Stimulated activated CD8-positive, alpha-beta memory T cell treated with anti-CD3 and anti-CD28 coated beads, Interleukin-15, amount 100 ng/mL, for 48 hours (primary cell): ENCODE measurements at places on chromosomes 16 and 17.

DNA sequence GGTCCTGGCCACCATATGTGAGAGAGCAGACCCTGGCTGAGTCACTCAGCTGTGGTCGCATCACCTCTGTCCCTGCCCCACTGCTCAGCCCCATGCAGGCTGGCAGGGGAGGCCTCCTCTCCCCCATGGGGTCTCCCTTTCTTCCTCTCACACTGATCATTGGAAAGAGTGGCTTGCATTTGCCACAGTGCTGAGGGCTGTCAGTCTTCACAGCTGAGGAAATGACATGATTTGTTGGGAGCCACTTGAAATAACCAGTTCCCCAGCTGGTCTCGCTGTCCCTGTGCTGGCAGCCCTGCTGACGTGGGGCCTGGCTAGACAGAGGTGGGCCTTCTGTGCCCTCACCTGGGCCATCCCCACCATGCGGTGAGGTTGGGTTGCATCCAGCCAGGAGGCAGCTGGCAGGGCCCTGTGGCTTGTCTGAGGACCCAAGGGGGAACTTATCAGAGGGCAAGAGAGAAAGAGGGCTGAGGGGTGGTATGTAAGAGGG lies 30.1 kb upstream of the MED9 start:
- DNase-seq = no peak

DNA sequence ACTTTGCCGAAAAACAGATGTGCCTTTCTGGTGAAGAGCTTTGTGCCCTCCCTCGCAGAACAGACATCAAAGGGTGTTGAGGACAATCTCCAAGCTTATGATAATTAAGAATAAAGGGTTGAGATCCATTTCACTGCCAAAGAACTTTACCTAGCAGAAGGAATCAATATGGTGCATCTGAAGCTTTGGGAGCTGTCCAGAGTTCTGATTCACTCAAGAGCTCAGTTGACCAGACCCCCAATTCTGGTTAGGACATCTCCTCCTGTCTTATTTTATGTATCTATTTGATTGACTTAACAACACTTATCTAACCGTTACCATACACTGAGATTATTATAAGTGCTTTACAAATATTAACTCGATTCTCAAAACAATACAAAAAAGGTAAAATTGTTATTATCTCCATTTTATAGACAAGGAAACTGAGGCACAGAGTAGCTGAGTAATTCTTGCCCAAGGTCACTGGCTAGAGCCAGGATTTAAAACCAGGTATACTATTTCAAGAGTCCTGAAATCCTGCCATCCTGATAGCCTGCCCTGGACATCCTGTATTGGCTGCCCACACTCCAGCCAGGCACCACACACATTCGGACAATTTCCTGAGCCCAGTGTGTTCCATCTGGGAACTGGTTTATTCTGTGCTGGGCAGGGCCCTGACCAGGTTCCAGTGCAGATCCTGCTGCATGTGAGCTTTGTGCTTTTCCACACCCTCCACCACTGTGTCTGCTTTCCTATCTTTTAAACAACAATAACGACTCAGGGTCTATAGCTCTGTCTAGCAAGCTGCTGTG lies 29.8 kb downstream of the PITPNM3 start:
- no peak for DNase-seq

DNA sequence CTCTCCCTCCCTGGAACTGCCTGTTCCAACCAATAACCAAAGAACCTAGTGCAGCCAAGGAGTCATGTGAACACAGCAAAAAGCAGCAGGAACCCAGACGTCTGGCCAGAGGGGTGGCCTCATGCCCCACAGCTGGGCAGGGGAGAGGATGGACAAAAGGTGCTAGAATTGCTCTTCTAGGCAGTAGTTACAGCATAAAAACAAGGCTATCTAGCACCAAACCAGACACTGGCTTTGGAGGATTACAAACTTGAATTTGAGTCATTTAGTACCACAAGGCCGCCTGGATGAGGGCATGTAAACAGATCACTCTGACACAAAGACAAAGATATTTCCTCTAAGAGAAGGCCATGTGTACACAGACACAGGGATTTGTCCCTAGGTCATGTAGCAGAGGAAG lies 423.3 kb upstream of the MAF start:
- DNase-seq = no peak

GRCh38 chr16:67530013-67530939 lies 1.6 kb downstream of the RIPOR1 start:
- DNase-seq = no peak

GRCh38 chr16:28923652-28924398 lies 1.2 kb downstream of the RABEP2 start:
- no peak for DNase-seq

GRCh38 chr16:15855704-15856003 lies 1.2 kb downstream of the MYH11 start:
- no peak for DNase-seq

DNA sequence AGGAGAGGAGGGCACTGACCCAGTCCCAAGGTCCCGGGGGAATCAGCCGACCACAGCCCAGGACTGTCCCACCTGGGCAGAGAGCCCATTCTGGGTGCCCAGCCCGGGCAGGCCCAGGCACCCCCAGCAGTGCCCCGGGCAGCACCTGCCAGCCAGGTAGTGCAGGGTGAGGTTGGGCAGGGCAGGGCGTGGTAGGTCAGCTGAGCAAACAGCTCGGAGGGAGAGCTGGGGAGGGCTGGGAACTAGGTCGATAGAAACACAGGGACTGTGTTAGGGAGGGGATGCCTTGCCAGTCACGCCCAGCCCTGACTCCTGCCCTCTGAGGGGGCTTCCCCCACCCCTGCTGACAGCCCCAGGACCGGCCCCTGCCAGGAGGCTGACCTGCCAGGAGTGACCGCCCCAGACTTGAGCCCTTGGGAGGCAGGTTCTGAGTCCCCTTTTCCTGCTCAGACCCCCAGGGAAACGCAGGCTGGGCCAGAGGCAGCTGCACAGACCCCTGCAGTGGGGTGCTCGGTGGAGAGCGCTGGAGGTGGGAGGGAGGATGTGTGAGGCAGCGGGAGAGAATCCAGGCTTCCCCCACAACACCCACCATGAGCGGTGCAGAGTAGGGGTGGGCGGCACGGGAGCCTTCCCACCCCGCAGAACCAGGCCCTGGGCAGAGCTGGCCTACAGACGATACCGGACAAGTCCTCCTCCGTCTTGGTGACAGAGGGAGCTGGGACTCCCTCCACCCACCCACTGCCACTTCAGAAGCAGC lies 4.7 kb downstream of the HS3ST6 start:
- DNase-seq = no peak

GRCh38 chr16:88549671-88550245 lies 20.4 kb upstream of the ZC3H18 start:
- DNase-seq = no peak

DNA sequence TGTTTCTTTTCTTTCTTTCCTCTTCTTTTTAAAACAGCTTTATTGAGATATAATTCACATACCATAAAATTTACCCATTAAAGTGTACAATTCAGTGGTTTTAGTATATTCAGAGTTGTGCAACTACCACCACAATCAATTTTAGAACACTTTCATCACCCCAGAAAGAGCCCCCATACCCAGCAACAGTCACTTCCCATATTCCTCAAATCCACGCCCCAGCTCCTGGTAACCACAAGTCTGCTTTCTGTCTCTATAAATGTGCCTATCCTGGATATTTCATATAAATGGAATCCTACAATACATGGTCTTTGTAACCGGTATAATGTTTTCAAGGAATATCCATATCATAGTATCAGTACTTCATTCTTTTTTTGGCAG lies 19.4 kb downstream of the RARA start:
- DNase-seq = no peak

DNA sequence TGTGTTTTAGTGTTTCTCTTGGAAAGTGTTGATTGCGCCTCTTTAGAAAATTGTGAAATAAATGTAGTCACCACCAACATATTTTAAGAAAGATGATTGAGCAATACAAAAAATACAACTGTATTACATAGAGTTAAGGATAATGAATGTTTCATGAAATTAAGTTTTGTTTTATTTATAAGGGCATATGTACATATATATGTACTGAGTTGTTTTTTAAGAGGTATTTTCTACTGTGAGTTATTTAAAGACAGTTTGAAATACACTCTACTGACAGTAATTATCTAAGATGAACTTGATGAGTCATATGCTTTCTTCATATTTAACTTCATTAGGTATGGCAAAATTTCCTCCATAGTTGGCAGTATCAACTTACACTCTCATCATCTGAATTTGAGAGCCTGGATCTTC lies 411.7 kb downstream of the HS3ST3B1 start:
- no peak for DNase-seq

DNA sequence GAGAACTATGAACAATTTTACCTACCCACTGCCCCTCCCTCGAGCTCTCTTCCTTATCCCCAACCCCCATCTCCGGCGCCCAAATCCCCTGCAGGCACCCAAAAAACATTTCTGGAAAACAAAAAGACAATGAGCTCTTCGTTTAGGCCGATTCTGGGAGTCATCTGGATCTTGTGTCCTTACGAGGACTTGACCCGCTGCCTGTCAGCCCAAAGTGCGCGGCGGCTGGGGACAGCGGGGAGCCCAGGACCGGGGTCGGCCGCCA lies 524 bp downstream of the STRADA start:
- DNase-seq = no peak
